ENCODE measurements at places on chromosomes 3 and 15.
A peak's percentile ranks its signal among the peaks of the same experiment; 100 is the strongest.

GRCh38 chr3:127216415-127217261 lies 23.7 kb downstream of the PRR23E start:
- DNase-seq, result no peak

GRCh38 chr3:58824777-58825176 lies 158.2 kb upstream of the FAM3D start:
- DNase-seq, result no peak

- DNase-seq, result no peak
Measured at GRCh38 chr3:16496408-16497222, 16.9 kb downstream of the RFTN1 start.

DNA sequence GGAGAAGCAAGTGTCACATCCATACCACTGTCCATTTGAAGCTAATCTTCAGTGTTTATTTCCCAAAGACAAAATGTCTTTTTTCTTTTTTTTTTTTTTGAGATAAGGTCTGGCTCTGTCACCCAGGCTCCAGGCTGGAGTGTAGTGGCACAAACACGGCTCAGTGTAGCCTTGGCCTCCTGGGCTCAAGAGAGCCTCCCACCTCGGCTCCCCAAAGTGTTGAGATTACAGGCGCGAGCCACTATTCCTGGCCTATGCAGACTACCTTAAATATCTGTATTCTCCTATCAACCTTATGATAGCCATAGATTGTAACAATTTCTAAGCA lies 27.7 kb upstream of the VPS33B start:
- no peak for DNase-seq

DNA sequence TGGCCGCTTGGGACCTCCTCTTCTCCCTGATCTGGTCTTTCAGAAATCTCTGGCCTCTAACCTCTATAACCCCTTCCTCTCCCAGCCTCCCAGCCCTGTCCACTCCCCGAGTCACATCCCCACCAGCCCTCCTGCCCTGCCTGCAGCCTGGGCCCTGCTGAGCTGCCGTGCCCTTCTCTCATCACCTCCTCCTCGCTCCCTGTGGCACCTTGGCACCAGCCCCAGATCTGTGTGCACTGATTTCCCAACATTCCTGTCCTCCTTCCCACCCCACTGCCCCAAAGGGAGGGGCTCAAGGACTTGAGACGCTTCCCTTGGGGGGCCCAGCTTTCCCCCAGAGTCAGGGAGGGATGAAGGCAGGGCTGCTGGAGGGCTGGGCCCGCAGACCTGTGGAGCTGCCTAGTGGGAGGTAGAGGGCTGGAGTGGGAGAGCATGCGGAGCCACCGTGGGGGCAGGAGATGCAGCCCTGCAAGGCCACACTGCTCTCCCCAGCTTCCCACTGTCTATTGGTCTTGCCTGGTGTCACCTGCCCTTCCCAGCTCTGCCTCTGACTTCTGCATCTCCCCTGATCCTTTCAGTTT lies 42.7 kb downstream of the EXOG start:
- no peak for DNase-seq

- DNase-seq, result no peak
Measured at GRCh38 chr3:195107593-195107992, 163.4 kb downstream of the XXYLT1 start.

DNA sequence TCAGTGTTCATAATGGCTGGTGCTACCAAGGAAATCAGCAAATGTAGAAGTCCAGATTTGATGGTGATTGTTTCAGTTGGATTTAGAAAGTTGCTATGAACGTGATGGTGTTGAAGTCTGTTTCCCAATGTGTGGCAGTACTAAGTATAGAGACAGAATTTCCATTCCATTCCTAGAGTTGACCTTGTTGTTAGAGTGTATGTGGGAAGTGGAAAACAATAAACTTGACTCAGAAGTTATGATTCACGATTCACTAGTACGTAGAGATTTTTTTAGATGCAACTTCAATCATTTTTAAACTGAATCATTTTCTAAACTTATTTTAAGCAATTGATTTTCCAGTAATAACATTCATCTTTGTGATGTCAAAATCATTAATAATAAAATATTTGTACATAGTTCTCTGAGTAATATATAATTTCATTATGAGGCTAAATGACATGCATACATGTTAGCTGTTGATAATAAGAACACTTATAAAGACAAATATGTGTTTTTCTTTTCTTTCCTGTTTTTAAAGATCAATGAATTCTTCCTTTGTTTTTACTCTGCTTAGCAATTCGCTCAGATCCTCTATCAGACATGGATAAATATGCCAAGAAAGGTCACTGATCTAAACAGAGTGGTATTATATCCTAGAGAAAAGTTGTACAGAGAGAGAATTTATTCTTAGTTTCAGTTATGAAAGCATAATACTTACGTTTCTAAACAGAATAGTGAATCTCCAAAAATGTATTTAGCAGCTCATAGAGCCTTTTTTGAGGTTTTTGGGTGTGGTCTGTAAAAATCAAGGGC lies 108.8 kb upstream of the GPR149 start:
- no peak for DNase-seq

DNA sequence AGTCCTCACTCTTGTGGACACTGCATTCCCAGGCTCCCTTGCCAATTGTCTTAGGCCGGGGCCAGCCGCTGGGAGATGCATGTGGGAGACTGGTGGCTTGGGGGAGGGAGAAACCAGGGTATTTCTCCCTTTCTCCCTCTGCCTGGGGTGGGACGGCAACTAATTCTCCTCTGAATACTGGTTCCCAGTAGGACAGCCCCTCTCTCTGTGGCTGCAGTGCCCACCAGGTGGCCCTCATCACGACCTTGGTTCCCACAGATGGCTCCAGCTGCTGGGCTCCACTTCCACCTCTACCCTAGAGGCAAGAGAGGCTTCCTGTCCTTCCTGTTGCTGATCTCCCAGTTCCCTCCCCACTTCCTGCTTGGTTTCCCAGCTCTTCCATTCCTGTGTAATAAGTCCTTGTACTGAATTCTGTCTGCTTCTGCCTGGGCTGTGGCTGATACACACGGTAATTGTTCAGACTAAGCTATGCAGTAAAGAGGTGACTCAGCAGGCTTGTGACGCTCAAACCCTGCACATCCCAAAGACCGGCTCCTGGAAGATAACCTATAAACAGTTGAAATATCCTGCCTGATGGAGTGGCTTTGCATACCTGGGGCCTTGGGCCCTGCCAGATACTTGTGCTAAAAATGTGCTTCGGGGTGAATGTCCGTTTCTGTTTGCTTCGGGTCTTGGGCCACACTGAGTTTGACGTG lies 20.4 kb upstream of the COPG1 start:
- DNase-seq, result peak; percentile 42

GRCh38 chr3:195195321-195196209 lies 75.4 kb downstream of the XXYLT1 start:
- no peak for DNase-seq
